ENCODE measurements at places on chromosomes 1 and 21.

DNA sequence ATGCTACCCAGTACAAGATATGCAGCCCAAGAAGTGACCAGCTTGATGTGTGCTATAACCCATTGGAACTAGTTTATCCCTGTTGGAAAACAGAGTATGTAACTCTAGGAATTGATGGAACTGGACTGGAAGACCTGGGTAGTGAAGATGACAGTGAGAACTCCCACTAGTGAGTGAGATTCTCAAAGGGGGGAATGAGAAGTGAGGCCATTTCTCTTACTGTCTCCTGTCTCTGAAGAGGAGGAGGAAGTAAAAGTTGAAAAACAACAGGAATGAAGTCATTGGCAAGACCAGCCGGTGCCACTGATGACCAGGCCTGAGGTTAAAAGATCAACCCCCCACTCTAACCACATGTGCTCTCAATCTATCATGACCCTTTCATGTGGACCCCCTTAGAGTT, 20.9 kb downstream of the PLA2G2F start:
- no peak for DNase-seq

DNA sequence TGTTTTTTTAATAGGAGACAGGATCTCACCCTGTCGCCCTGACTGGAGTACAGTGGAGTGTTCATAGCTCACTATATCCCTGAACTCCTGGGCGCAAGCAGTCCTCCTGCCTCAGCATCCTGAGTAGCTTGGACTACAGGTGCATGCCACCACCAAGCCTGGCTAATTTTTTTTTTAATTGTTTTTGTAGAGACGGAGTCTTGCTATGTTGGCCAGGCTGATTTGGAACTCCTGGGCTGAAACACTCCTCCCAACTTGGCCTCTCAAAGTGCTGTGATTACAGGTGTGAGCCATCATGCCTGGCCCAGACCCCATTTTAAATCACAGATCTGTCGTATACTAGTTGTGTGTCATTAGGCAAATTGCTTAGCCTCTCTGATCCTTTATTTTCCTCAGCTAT, 161.1 kb downstream of the DYRK1A start:
- DNase-seq, result no peak

DNA sequence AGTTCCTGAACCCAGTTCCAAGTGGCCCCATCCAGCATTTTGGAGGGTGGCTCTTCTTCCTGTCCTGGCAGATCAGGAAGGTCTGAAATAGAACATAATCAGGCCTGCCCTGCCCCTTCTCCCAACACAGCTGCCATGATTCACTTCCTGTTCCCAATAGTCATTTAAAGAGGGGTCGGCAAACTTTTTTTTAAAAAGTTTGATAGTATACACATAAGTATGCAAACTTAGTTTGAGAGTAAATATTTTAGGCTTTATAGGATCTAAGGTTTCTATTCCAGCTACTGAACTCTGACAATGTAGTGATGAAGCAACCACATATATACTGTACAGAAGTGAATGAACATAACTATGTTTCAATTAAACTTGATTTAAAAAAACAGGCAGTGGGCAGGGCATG, 66.4 kb downstream of the LUZP1 start:
- DNase-seq, result no peak

- DNase-seq, result no peak
Observed at GRCh38 chr1:155942578-155943141, 1.2 kb downstream of the RXFP4 start.

- no peak for DNase-seq
Observed at GRCh38 chr1:238647877-238648276, 738.5 kb upstream of the CHRM3 start.

DNA sequence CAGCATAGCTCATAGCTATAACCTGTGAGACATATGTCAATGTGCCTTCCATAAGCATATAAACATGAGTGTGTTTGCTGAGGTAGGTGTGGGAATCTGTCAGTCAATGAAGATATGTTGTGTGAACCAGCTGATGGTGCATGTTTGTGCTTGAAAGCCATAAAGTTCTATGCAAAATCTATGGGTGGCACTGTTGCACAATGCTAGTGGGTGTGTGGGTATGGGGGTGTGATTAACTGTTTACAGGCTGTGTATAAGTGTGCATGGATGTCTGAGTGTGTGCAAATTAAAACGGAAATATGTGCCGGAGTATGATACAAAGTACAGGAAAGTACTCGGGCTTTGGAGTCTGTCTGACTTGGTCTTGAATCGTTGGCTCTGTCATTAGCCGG, 1.0 kb upstream of the ATP2B4 start:
- peak; percentile 86 for DNase-seq

- no peak for DNase-seq
Observed at GRCh38 chr1:37932759-37933158, 14.1 kb downstream of the INPP5B start.

GRCh38 chr1:95311014-95311413, 77.0 kb downstream of the RWDD3 start:
- no peak for DNase-seq

GRCh38 chr1:248834343-248834940, 3.6 kb upstream of the ZNF672 start:
- DNase-seq, result no peak

DNA sequence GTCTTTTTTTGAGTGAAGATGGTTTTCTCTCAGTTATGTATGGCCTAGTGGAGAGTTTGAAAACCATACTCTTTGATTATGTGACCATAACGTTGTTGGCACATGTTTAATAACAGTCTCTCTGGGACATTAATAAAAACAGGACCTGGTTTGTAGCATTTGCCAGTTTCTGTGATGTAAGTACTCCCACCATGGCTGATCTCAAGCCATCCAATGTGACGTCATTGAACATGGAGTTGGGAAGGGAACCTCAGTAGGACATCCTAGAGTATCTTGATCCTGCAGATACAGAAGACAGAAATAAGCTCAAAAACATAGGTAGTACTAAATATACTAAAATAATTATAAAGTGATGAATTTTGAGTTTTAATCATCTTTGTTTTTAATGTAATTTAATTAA, 107.0 kb downstream of the ACTL8 start:
- no peak for DNase-seq

DNA sequence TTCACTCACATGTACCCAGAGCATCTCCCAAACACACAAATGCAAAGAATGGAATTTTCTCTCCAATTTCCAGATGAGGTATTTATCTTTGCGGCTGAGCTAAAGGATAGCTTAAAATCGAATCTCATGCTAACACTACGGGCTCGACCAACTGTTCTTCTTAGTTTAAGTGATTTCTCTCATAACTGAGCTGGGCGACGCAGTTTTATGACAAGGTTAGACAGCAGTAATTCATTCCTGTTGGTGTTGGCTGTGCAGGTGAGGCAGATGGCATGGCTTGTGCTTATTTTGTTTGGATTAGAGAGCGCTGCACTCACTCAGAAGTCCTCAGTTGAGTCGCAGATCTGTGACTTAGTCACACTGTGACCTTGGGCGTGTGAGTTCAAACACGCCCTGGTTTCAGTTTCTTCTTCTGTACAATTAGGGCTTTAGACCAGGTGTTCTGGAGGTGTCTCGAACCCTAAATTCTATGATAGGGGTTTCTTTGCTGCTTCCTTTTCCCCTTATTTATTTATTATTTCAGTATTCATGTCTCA, 41.5 kb upstream of the MRPS6 start:
- no peak for DNase-seq

DNA sequence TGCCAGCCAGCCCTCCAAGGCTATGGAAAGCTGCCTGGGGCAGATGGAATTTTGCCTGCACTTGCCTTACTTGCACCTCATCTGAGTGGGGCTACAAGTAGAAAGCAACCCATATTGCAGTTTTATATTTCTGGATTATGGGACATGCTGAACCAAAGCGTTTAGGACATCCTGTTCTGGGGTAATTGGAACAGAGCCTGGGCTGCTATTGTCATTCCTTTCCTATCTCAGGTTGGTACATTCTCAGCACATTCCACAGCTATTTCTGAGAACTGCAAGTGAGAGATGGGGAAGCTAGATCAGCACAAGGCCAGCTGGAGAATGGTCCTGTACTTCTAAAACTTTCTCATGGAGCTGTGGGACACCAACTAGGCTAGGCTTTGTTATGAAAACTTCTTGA, 713.8 kb downstream of the KCNT2 start:
- no peak for DNase-seq

DNA sequence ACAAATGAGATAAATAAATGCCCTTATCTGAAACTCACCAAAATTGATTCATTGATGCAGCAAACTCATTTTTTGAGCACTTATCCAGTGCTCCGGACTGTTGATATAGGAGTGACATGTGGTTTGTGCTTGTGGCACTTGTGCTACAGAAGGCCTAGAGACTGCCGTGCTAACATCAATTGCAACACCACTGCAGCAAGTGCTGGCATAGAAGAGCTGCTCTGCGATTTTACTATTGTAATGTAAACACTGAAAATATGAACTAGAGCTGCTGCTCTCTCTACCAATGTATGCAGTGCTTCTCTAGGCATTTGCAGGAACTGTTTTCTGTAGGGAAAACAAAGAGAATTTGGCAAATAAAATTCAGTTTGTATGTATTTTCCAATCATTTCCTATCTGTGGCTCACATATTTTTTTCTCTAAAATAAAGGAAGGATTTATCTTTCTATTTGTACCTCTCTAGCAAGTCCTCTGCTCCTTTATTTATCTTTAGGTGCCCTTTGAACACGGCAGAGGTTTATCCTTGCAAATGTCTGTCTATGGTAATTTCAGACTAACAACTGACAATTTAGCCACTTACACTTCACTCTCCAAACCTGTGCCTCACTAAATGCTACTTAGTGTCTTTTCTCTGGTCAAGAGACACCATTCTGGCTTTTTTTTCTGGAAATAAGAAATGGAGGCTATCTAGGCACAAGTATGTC, 409.5 kb upstream of the ADGRL2 start:
- DNase-seq, result no peak

GRCh38 chr1:156104065-156104810, 10.3 kb upstream of the LMNA start:
- DNase-seq, result peak; percentile 46

DNA sequence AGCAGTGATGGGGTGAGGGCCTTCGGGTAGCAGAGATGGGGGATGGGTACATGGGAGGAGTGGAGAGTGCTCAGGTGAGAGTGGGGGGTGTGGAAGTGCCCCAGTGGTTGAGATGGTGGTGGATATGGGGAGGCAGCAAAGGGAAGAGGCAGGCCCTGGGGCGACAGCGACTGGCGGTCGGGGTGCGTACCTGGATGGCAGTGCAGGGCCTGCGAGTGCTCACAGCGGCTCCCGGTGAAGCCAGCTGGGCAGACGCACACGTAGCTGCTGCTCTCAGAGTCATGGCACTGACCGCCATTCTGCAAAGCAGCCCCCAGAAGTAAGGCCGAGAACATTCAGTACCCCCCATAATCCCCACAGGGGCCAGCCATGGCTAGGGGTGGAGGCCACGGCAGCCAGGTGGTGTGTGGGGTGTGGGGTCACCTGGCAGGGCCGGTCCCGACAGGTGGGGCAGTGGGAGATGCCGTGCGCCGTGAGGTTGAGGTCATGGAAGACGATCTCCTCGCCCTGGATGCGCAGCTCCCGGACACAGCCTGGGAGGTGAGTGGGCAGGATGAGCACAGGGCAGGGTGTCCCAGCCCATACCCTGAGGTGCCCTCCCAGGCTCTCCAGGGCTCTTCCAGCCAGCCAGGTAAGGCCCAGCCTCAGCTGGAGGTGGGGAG, 18.9 kb downstream of the LDLRAD2 start:
- DNase-seq, result no peak

GRCh38 chr1:5390504-5390903, 601.7 kb downstream of the NPHP4 start:
- no peak for DNase-seq

DNA sequence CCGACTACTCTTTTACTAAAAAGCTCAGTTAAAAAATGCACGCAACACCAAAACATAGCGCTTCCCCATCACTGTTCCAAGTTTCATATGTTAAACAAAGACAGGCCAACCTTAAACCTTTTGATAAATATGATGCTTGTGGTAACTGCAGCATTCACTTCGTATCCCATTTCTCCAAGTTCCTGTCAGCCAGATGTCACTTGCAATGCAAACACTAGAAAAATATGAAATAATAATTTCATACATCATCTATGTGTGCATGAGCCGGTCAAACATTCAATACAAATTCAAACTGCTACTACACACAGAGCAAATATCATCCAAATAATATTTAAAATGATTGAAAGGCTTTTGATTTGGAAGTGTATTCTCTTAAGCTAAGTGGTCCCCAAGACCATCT, 636.5 kb downstream of the LMO4 start:
- no peak for DNase-seq

DNA sequence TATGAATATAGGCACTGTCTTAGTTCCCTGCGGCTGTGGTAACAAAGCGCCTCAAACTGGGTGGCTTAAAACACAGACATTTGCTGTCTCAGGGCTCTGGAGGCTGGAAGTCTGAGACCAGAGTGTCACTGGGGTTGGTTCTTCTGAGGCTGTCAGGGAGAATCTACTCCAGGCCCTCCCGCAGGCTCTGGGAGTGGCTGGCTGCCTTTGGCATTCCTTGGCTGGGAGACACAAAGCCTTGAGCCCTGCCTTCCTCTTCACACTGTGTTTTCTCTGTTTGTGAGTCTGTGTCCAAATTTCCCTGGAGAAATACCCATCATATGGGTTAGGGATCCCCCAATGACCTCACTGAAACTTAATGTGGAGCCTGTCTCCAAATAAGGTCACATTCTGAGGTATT, 38.5 kb downstream of the B3GALT5 start:
- no peak for DNase-seq

DNA sequence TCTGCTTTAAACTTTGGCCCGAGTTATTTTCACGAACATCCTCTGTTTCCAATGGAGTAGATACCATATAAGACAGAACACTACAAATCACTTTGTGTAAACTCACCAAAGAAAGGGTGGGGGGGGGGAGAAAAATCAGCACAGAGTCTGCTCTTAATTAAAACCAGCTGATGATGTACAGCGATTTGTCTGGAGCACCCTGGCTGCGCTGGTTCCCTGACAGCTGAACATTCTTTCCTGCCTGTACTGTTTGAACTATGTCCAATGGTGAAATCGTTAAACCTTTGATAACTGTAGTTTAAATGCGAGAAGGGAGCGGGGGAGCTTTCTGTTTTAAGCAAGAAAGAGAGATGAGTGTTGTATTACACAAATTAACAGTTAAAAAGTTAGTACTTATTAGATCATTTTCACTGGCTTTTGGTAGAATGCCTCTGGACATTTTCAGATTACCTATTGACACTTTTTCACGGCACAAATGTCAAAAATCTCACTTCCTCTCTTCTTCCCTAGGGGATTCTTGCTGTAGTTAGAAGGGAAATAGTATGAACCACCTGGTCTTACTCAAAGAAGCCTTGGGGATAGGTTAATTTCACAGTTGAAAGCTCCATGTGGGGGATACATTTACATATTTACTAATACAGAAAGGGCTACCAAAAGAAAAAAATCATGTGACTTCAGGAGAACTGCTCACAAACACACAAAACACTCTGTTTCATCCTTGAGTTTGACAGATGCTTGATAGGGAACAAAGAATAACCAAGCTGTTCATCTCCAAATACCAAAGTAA, 140.2 kb upstream of the RUNX1 start:
- no peak for DNase-seq

GRCh38 chr1:170680428-170680827, 16.5 kb downstream of the PRRX1 start:
- DNase-seq, result no peak

DNA sequence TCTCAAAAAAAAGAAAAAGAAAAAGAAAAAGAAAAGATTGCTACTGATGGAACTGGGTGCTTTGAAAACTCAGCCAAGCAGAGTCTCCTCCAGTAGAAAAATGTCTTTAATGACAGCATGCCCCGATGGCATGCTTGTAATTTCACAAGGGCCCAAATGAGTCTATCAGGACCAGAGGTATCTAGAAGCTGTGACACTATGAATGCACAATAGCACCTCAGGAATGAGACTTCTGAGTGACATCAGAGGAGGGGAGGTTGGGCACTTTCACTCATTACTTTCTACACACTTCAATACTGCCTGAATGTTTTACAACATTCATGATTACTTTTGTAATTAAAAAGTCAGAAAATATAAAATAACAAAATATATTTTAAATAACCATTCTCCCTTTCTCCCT, 15.1 kb upstream of the CD58 start:
- DNase-seq, result no peak
